Testis (tissue), 5 donors: ENCODE measurements at places on chromosomes 16 and 17.

GRCh38 chr17:79125503-79125902 lies 50.9 kb downstream of the ENGASE start:
- no peak for DNase-seq

DNA sequence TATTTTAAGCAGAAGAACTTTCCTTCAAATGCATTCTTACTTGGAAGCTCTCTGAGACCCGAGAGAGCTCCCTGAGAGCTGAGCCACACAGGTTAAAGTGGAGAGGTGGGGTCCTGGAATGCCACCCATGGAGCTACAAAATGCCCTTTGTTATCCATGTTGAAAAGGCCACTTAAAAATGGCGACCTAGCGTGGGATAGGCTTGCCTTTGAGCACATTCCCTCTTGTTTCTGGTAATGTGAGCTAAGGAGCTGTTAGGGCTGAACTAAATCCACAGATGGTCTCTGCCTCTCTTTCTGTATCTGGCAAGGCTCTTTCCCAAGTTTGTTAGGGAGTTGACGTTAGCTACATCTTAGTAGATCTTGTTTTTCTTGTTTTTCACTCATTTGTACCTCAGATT lies 171.6 kb downstream of the SNX29 start:
- no peak for DNase-seq

DNA sequence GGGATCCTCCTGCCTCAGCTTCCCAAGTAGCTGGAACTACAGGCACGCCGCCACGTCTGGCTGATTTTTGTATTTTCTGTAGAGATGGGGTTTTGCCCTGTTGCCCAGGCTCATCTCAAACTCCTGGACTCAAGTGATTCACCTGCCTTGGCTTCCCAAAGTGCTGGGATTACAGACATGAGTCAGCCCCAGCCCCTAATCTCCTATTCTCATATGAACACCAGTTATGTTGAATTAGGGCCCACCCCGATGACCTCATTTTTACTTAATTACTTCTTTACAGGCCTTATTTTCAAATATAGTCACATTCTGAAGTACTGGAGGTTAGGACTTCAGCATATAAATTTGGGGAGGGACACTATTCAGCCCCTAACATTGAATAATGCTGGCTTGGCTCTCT lies 49.2 kb downstream of the ZNRF1 start:
- no peak for DNase-seq

DNA sequence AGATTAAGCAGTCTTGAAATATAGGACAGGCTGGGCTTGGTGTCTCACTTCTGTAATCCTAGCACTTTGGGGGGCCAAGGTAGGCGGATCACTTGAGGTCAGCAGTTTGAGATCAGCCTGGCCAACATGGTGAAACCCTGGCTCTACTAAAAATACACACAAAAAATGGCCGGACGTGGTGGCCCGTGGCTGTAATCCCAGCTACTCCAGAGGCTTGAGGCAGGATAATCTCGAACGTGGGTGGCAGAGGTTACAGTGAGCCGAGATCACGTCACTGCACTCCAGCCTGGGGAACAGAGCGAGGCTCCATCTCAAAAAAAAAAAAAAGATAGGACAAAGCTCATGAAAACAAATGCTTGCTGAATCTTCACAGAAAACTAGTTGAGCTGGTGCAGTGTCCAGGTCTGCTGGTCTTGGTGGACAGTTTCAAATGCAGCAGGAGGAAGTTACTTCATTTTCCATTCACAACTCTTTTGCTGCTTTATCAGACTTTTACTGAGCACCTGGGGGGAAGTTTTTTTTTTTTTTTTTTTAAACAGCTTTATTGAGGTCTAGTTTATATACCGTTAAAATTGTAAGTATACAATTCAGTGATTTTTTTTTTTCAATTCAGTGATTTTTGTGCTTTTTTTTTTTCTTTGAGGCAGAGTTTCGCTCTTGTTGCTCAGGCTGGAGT lies 45.2 kb downstream of the SNX29 start:
- no peak for DNase-seq

DNA sequence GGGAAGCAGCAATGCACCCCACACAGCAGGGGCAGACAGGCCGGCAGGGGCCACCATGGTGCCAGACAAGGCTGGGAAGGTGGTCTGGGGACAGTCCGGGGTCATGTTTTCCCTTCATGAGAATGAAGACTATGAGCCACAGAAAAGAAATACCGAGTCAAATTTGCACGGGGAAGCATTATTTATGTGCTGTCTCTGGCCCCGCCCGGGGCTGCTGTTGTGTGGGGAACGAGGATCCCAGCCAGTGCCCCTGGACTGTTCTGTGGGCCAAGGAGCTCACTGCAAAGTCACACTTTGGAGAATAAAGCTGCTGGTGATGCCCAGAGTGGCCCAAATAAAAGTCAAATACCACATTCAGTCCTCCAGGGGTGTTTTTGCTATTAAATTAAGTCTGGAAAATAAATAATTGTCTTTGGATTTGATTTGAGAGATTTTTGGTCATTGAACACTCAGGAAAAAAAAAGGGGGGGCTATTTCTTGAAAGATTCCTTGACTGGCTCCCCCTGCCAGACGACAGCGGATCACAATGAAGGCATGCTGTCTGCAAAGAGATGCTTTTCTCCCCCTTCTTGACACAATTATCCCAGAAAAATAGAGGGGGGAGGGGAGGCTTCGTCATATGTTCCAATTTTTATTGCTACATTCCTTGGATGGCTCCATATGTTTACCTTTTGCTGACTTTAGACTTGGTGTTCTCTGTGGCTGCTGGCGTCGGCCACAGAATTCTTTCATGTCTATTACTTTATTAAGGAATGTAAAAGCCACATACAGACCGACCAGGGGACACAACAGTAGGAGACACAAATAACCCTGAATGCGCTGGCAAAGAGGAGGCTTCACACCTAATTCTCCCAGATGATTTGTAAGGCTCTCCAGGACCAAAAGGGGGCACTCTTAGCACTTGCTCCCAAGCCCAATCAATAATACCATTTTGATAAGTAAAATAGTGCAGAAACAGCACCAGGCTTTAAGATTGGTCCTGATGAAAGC lies 27.1 kb upstream of the ANKFN1 start:
- peak; percentile 25 for DNase-seq

- DNase-seq, result no peak
These were observed 4.2 kb downstream of the SOCS1 start for GRCh38 chr16:11251525-11252481.

DNA sequence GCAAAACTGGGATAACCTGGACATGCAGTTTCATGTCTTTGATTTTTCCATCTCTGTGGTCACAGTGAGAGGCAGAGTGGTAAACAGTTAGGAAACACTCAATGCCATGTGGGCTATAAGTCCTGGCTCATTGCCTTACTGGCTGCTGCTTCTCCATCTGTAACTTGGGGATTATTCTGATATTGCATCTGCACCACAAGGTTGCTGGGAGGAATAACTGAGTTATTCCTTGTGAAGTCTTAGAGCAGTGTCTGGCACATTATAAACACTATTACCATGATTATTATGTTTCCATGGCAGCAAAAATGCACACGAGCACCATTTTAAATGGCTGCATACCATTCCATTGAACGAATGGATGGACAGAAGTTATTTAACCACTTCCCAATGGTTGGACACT lies 111.7 kb upstream of the CDH5 start:
- no peak for DNase-seq
